Right ventricle myocardium superior (tissue), 1 donor: ENCODE measurements at places on chromosomes 1 and 21. TPM values are rescaled to one million over a fixed set of nuclear protein-coding genes. Genes with fewer than 3 reads are reported as not detected.

DNA sequence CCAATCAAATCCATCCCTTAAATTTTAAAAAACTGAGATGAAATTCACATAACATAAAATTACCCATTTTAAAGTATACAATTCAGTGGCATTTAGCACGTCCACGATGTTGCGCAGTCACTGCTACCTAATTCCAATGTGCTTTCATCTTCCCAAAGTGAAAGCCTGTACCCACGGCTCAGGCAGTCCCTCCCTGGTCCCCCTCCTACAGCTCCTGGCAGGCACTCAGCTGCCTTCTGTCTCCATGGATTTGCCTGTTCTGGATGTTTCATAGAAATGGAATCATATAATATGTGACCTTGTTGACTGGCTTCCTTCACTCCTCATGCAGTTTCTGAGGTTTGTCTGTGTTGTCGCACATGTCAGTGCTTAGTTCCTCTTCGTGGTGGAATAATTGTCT, 386.3 kb downstream of the CAMTA1 start:
- no peak for DNase-seq

GRCh38 chr1:109476825-109477224, 6.9 kb upstream of the ATXN7L2 start:
- no peak for DNase-seq

The ATP6V1G3 gene
- total RNA-seq = not detected

The CADM3 gene
- total RNA-seq = 5.3 TPM

The ACTL8 gene
- total RNA-seq = not detected
